Activated CD4-positive, alpha-beta T cell treated with anti-CD3 and anti-CD28 coated beads, Interleukin-2, Interleukin-6, amounts not matched to agents 100 ng/mL and 50 ng/mL, durations not matched to agents 16 hours and 8 hours (primary cell): ENCODE measurements at places on chromosomes 16 and 17.
A peak's percentile ranks its signal among the peaks of the same experiment; 100 is the strongest.

- DNase-seq = no peak
Observed at GRCh38 chr17:34996422-34997285, 16.3 kb downstream of the LIG3 start.

- DNase-seq = no peak
Observed at GRCh38 chr16:8858994-8859912, 9.6 kb downstream of the CARHSP1 start.

- no peak for DNase-seq
Observed at GRCh38 chr16:78669994-78670393, 570.5 kb downstream of the WWOX start.

DNA sequence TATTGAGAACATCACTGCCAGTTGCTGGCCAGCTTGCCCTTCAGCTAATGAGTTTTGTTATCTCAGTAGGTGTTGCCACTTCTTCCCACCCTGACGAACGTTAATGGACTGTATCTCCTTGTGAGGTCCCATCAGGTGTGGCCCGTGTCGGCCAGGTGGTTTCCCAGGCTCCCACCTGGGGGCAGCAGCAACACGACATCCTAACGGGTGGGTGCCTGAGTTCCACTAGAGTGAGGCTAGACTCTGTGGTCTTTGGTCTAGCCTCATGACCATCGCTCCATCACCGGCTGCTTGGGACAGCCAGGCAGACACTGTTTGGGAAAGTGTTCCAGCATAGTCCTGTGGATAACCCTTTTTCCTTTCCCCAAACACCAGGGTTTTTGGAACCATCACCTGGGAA is 45.6 kb upstream of the LCMT1 start:
- no peak for DNase-seq

DNA sequence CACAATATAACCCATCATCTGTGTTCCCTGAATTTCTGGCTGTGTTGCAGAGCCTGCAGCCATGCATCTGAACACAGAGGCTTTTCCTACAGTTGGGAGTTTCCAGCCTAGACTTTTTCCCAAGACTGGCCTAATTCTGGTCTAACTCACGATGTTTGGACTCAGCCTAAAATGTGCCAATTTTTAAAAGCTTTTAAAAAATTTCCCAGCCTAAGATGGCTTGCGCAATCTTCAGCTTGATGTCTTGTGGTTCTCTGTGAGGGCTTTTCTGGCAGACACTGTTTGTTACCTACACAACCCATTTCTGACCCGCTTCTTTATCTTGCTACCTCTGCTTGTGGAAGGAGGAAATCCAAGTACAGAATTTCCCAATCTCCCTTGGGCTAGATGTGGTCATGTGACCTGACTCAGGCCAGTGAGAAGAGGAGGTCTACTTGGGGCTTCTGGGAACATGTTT is 72.7 kb upstream of the GAS7 start:
- no peak for DNase-seq

DNA sequence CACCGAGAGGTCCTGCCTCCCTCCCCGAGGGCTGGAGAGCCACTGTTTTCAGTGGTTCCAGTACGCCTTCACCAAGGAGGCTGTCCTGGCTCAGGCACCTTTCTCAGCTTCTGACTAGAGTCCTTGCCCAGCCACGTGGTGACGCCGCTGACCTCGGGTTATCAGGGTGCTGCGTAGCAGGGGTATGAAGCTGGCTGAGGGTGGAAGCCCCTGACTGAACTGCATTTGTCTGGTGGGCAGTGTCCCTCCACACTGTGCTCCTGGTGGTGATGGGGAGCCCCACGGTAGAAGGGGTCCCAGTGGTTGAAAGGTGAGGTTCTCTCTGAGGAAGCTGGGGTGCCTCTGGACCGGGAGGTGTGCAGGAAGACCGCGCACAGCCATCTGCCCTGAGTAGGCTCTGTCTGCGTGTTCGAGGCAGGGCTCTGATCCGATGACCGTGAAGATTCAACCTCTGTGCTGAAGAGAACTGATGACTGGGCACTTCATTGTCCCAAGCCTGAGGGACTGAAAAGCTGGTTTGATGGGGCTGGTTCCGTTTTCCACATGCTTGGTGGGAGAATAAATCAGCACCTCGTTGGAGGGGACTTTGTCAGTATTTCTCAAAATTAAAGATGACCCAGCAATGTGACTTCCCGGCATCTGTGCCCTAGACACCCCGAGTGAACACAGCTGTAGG is 2.5 kb downstream of the ACSF3 start:
- no peak for DNase-seq

GRCh38 chr17:63568563-63568962 is 18.3 kb downstream of the DCAF7 start:
- no peak for DNase-seq

DNA sequence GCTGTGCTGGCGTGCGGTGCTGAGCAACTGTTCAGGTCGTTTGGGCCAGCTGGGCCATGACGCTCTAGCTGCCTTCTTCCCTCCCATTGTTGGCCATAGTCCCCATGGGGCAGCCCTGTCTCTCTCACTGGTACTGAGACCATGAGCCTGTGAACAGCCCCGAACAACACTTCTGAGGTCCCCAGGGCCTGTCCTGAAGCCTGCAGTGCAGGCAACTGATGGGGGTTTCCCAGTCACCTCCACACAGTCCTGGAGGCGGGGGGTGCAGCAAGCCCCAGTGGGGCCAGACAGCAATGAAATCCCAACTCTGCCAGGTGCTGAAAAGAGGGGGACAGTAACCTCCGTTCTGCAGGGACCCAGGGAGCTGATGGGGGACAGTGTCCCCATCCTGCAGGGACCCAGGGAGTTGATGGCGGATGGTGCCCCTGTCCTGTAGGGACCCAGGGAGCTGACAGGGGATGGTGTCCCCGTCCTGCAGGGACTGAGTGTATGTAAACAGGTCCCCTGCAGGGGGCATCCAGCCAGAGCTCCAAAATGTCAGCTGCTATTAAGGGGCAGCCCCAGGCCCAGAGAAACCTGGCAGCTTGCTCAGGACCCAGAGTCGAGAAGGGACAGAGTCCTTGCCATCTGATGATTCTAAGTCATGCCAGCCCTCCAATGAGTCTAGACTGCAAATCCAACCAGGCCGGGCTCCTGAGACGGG is 30.4 kb downstream of the ENGASE start:
- no peak for DNase-seq

DNA sequence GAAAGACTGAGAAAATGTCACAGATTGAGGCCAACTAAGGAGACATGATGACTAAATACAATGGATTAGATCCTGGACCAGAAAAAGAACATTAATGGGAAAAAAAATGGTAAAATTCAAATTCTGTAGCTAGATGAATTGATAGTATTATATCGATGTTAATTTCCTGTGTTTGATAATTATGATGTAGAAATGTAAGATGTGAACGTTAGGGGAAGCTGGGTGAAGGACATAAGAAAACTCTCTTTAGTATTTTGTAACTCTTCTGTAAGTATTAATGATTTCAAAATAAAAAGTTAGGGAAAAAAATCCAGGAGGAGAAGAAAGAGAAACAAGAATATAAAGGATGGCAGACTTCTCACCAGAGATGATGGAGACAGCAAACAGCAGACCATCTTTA is 2.8 kb upstream of the ITGB3 start:
- DNase-seq = no peak

- no peak for DNase-seq
Observed at GRCh38 chr16:89720551-89720812, 216 bp downstream of the VPS9D1 start.

- peak; percentile 63 for DNase-seq
Observed at GRCh38 chr16:58628845-58629732, 537 bp downstream of the CNOT1 start.

DNA sequence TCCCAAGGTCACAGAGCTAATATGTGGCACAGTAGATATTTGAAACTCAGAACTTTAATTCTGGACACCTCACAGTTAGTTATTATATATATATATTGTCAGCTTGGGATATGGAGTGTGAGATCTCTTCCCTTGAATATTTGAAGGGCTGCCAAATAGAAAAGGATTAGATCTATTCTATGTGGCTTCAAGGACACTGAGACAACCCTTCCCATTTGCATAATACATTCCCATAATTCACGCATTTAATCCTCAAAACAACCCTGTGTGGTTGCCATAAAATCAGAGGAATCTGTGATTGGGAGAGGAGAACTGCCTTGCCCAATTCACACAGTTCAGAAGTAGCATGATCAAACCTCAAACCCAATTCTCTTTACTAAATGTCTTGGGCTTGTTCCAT is 365.8 kb upstream of the DYNLRB2 start:
- no peak for DNase-seq

- no peak for DNase-seq
Observed at GRCh38 chr16:79714440-79714839, 113.9 kb upstream of the MAF start.
